ENCODE measurements at places on chromosomes 11 and 22. TPM values are rescaled to one million over a fixed set of nuclear protein-coding genes. Genes with fewer than 3 reads are reported as not detected.

The CDCA5 gene
- 0.40 TPM for polyA plus RNA-seq

The ART5 gene
- polyA plus RNA-seq, result 0.15 TPM

The SERPIND1 gene
- 0.10 TPM for polyA plus RNA-seq

The RGL4 gene
- polyA plus RNA-seq, result 0.84 TPM

The PPFIBP2 gene
- polyA plus RNA-seq, result 12.8 TPM

The UBQLN3 gene
- polyA plus RNA-seq, result not detected

The CD3D gene
- polyA plus RNA-seq, result 1.6 TPM

The GGTLC2 gene
- polyA plus RNA-seq, result not detected

The TRIM49 gene
- not detected for polyA plus RNA-seq

The NRGN gene
- polyA plus RNA-seq, result 5.1 TPM

The OSBP2 gene
- 13.4 TPM for polyA plus RNA-seq

The IFTAP gene
- 23.4 TPM for polyA plus RNA-seq
